ENCODE measurements at places on chromosomes 5 and 9.

GRCh38 chr5:125257997-125258396, 511.6 kb upstream of the ZNF608 start:
- no peak for DNase-seq

- no peak for DNase-seq
Measured at GRCh38 chr9:88477300-88477751, 57.7 kb upstream of the NXNL2 start.

DNA sequence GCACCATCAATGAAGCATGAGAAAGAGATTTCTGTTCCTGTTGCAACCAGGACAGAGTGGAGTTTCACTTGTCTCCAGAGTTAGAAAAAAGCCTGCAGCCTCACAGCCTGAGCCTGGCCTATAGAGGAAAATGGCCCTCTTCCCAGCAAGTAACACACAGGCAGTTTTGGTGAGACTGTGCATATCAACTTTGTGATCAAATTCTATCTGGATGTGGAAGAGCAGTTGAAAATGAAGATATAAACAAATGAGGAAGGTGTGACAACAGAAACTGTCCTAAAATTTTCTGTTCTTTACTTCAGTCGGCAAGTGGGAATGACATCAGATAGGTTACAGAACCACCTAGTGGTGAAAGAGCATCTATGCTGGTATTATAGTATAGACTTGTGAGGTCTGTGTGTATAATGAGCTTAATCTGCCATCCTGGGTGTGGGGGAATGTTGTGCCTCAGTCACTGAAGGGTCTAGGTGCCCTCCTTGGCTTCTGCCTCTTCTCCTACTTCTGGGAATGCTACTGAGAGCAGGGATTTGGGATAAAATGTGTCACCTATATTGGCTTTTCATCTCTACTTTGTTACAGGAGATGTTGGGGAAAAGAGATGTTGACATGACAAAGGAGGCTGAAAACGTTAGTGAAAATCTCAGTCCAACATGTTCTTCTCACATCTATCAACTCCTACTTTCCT, 28.2 kb downstream of the YIPF5 start:
- peak; percentile 76 for DNase-seq

GRCh38 chr5:154801083-154801482, 45.9 kb downstream of the LARP1 start:
- DNase-seq: no peak

DNA sequence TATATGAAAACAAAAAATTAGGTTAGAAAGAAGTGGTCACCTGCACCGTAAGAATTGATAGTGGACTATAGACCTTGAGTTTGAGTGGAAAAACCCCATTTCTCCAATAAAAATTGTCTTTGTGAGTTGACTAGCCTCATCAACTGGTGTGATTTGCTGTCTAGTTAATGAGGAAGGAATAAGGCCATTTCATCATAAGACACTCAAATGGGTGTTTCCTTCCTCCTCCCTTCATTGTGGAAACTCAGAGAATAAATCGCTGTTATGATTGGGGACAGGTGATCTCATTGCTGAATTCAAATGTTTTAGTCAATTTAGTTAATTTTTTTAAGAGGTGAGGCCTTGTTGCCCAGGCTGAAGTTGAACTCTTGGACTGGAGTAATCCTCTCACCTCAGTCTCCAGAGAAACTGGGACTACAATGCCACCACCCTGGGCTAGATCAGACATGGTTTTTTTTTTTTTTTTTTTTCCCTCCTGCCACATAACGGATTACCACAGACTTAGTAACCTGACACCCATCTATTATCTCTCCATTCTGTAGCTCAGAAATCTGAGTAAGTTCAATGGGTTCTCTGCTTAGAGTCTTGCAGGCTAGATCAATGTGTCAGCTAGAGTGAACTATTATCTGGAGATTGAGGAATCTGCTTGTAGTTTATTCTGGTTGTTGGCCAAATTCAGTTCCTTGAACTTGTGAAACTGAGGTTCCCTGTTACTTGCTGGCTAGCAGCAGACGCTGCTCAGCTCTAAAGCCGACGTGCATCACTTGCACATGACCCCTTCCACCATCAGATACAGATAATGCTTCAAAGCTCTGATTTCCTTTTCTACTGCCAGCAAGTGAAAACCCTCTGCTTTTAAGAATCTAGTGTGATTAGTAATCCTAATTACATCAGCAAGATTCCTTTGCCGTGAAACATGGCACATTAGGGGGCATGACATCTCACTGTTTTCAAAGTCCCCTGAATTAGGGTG, 663.8 kb upstream of the CDH9 start:
- peak; percentile 71 for DNase-seq

DNA sequence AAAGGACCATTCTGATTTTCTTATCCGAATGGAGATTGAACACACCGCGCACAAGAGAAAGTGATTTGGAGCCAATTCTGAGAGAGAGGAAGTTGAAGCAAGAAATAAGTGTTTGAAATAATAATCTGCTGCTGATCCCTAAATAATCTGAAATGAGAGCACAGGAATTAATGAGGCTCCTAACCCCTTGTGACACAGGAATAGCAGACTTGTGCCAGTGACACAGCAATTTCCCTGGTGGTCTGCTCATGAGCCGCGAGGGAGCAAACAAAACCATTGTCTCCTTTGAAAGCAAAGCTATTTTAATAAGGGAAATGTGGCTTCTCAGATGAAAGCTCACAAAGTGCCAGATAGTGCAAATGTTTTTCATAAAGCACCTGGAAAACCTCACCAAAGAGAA, 936.1 kb upstream of the WWC1 start:
- DNase-seq: no peak
